ENCODE measurements at places on chromosomes 3 and 15.

GRCh38 chr3:177345973-177346503, 148.8 kb upstream of the TBL1XR1 start:
- DNase-seq = no peak

- DNase-seq = no peak
These were observed 505.8 kb downstream of the EPHA3 start for GRCh38 chr3:89613241-89613640.

DNA sequence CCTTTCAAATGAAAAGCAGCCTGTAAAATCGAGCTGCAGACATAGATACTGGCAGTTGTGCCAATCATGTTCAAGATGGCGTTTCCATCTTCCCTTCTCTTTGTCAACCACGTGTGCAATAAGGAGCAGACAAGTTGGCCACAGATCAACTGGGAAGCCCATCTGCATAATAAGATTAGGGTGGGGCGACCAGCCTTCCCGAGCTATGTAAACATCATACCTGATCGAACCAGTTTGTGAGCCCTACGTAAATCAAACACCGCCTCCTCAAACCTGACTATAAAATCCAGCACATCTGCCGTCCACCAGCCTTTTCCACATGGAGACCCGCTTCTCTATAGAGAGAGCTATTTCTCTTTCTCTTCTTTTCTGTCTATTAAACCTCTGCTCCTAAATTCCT, 37.2 kb downstream of the TRIM42 start:
- no peak for DNase-seq

DNA sequence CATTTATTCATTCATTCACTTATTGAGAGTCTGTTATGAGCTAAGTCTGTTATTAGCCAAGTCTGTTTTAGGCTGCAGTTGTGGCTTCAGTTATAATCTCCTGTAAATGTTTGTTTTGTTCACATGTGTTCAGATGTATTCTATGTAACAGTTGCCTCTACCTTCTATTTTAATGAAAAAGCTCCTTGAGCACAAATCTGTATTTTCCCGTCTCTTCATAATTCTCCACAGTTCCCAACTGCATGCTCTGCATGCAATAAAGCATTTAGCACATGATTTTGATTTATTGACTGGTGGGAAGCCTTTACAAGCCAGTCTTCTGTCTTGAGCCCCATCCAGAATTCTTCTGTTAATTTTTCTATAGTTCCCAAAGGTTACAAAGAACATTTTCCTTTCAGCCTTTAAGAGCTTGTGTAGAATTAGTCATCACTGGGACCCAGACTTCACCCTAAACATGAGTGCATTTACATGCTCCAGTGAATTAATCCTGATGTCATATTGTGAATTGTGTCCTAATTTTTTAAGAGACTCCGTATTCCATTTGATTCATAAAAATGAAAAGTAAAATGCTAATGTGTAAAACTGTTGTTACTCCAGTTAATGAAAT, 122.3 kb upstream of the NR2E3 start:
- DNase-seq = no peak

GRCh38 chr3:127688416-127689265, 15.9 kb downstream of the ABTB1 start:
- no peak for DNase-seq

GRCh38 chr3:137409584-137409983, 354.5 kb upstream of the SOX14 start:
- peak; percentile 2 for DNase-seq

DNA sequence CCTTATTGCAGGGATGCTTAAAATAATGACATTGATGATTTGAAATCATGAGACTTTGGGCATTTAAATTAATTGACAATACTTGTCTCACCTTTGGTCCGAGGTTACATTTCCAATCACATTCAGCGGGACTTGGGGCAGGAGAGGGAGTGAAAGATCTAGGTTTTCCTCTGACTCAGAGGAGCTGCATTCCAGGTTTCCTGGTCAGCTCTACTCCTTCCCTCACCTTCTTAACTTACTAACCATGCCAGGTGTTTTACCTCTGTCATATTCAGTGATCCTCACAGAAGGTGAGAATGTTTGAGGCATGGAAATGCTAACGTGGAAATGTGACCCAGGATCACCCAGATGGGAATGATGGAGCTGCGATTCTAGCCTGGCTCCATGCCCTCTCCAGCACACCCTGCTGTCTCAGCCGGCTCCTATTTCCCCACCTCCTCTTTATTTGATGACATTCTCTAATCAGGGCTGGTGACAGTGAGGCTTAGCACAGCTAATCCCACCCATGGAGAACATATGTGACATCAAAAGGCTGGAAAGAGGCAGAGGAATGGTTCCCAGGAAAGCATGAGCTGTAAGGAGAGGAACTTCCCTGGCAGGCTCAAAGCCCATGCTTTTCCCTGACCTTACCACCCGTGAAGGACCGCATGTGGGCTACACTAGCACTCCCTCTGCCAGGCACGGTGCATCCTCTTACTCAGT, 38.7 kb downstream of the THSD4 start:
- no peak for DNase-seq

DNA sequence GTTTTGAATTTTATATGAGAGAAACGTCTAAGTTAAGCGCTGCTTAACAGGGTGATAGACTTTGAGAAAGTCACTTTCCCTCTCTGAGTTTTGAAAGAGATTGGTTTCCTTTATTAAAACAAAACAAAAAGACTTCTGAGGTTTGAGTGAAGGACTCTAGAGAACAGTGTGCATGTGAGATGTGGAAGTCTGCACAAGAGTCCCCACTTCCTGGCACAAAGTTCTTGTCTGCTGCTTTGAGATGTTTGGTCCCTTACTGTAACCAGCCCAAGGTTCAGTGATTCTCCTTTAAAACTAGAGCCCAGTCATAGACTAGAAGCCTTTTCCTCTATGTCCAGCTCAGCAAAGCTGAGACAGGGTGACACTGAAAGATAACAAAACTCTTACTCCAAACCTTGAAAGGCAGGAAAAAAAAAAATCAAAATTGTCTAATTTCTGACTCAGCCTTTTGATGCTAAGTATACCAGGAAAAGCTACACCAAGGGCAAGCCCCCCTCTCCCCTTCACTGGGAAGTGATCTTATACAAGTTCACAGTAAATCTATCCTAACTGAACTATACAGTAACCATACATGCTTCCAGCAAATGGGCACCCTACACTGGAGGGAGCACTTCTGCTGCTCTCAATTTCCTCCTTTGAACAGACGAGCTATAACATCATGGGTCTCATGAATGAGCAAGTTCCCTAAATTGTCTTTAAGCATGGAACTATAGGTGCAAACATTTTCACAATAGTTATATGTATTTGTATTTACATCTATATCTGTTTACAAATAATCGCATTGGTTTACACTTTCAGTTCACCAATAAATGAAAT, 2.3 kb downstream of the POPDC2 start:
- DNase-seq = no peak

DNA sequence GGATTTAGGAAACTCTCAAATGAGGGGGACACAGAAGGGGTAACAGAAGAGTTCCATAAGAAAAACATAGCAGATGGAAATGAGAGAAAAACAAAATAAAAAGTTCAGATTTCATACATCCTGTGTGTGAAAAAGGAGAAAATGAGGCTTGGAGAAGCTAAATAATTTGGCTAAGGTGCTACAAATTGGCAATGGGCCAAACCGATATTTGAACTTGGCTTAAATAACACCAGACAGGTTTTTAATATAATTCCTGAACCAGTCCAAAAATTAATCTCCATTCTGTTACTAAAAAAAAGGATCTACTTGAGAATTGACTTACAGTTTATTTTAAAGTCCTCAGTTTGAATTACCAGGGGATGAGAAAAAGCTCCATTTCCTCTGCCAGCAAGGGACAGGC, 342.9 kb upstream of the DPH6 start:
- no peak for DNase-seq

GRCh38 chr3:155334914-155335723, 41.6 kb upstream of the STRIT1 start:
- DNase-seq = no peak

DNA sequence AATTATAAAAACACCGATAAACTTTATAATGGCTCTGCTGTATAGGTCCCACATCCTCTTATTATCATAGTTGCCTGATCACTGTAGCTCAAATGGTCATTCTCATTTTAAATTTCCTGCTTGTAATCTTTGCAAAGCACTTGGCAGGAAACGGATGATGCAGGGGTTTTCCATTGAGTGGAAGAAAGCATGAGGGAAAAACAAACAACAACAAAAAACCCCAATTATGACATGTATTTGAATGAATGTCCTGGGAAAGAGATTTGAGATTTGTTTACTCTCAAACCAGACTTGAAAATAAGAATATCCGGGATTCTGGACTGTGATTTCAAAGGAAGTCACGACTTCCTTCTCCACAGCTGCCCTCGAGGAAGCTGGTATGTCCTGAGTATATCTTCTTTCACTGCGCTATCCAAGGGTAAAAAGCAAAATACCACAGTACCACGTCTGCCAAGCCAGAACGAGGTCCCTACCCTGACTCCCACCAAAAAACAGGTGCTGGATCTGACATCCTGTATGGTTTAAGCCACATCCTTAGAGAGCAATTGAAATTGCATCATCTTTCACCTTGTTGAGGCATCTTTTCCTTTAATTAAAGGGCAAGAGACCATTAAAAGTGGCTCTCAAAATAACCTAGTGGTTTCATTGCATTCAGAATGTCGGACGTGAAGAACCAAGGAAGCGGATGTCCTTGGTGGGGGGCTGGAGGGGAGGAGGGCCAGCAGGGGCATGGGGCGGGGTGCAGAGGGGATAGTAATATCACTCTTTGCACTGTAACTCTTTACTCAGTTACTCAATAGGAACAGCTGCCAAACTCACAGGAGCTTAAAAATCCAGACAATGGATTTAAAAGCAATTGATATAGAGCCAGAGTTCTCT, 13.5 kb upstream of the TIPIN start:
- no peak for DNase-seq

GRCh38 chr3:46193436-46193835, 14.7 kb downstream of the CCR1 start:
- no peak for DNase-seq
